Lower leg skin (tissue), 4 donors: ENCODE measurements at places on chromosomes 13 and 19. TPM values are rescaled to one million over a fixed set of nuclear protein-coding genes. Genes with fewer than 3 reads are reported as not detected.

ZNF493 gene
- 25.5 TPM for total RNA-seq

FOXA3 gene
- not detected for total RNA-seq

CD209 gene
- total RNA-seq, result 2.1 TPM

ADAMTSL5 gene
- 2.9 TPM for total RNA-seq

FKBP8 gene
- total RNA-seq, result 285 TPM

FCAR gene
- not detected for total RNA-seq

FAAP24 gene
- 2.5 TPM for total RNA-seq

PNMA8A gene
- total RNA-seq, result 3.5 TPM

KCNJ14 gene
- total RNA-seq, result 1.0 TPM

CALM3 gene
- total RNA-seq, result 72.8 TPM

ZNF610 gene
- total RNA-seq, result 0.91 TPM

DNA sequence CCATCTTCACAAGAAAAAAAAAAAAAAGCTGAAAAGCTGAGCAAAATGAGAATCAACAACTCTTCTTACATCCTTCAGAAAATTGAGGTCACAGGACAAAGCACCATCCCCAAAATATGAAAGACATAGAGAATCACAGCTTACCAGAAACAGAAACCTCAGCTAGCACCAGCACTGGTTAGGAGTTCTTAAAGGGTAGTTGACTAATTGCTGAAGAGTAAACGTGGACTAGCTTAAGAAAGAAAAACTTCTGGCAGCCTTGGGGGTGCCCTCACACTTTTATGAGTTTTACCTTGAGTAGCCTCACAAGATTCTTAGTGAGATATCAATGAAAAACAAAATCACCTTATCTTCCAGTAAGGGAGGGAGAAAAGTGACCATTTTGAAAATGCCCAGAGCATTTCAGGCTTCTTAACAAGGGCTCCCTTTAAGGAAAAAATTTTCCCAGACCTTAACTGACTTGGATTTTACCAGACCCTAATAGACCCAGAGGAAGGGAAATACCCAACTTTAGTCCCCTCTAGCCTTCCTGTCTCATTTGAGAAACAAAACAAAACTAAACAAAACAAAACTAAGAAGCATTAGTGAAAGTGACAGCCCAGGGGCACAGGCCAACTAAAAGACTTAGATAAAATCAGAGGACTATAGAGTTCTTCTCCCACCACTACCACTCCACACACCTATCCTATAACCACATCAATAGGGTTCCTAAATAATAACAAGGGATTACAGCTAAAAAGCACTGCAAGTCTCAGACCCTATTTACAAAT, 888.6 kb downstream of the DIAPH3 start:
- DNase-seq, result no peak

DNA sequence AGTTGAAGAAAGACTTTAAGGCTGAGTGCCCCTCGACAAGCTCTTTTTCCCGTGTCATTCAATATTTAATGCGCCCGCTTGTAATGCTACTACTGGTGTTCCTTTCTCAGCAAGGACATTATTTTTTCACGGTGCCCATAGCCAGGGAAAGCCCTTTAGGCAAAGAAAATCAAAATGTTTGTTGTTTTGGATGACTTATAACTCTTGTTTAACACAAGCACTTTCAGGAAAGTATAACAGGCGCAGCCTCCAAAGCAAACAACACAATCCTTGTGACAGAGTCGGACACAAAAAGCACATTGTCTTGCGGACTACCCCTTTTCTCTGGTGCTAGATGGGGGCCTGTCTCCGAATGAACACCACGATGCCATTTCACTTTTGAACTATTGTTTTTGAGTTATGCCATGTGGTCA, 12.4 kb downstream of the ZIC5 start:
- DNase-seq, result no peak

- peak; percentile 87 for DNase-seq
Measured at GRCh38 chr19:53538378-53539109, 599 bp downstream of the ZNF331 start.

GRCh38 chr19:15540435-15540834, 32.1 kb downstream of the CYP4F22 start:
- DNase-seq, result no peak

- DNase-seq, result no peak
Measured at GRCh38 chr19:9345005-9345404, 17.8 kb upstream of the ZNF177 start.

DNA sequence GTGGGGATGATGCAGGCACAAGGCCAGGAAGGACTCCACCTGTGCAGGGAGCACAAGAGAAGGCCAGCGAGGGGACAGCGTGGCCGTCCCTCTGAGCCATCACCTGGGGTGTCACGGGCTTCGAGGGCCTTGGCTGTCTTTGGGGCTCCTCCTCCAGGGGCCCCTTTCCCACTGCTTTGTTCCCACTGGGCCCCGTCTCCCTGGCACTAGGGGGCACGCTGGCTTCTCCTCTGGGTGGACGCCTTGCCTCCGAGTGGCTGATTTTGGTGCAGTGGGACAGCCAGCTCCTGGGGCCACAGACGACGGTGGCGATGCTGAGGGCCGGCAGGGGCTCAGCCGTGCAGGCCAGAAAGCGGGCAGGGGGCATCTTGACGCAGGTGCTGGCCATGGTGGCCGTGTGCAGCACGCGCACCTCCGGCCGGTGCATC, 43.2 kb upstream of the GRTP1 start:
- DNase-seq, result peak; percentile 72

DNA sequence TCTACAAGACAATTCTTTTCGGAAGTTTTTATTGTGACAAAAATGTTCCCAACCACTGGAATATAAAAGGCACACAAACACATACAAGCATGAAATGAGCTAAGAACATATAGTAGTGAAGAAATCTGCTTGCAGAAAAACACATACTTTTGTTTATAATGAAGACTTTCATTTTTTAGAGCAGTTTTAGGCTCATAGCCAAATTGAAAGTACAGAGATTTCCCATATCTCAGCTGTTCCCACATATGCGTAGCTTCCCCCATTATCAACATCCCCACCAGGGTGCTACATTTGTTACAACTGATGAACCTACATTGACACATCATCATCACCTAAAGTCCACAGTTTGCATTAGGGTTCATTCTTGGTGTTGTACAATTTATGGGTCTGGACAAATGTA, 249.4 kb downstream of the KCTD12 start:
- no peak for DNase-seq

DNA sequence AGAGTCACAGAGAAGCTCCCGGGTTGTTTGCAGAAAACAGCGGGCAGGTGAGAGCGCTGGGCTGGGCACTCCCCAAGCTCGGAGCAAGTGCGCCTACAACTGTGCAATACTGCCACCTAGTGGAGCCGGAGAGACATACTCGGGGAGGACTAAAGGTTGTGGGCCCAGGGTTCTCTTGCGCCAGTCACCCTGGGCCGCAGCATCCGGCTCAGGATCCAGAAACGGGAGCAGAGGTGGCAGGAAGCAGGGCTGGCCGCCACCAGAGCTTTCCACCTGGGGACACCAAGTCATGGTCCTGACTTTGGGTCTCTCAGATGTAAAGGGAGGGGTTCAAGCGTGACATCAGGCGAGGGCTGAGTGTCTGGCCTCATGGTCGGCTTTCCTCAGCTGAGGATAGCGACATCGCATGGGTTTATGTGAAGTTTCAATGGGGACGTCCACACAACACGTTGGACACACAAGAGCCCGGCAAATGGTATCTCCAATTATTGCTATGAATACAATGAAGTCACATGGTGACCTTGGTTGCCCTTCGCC, 11.2 kb upstream of the KLK4 start:
- DNase-seq, result no peak

DNA sequence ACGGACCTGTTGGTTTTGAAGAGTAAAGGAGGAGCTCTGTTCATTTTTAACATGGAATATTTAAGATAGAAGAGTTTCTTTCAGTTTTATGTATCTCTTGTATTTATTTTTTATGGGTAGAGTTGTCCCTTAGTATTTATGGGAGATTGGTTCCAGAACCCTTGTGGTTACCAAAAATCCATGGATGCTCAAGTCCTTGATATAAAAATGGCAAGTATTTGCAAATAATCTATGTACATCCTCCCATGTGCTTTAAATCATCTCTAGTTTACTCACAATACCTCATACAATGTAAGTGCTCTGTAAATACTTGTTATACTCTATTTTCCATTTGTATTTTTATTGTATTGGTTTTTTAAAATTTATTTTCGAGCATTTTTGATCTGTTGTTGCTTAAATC, 63.1 kb downstream of the TM9SF2 start:
- DNase-seq, result no peak

DNA sequence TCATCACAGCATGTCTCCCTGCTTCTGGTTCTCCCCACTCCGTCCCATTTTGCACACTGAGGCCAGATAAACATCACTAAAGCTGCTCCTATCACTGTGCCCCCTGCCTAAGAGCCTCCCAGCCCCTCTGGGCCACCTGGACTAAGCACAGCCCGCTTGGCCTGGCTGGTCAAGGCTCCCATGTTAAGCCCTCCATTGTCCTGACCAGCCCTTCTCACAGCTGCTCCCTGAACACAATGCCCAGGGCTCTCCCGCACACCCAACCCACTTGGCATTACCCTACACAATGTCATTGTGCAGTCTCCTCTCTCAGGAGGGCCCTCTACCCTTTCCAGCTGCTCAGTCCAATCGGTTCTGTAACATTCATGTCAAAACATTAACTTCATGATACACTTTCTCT, 133.4 kb downstream of the NUFIP1 start:
- peak; percentile 58 for DNase-seq

- DNase-seq, result no peak
Measured at GRCh38 chr13:100297413-100297812, 208.5 kb downstream of the PCCA start.

- DNase-seq, result no peak
Measured at GRCh38 chr19:9834307-9834725, 802 bp upstream of the PIN1 start.

GRCh38 chr13:51444922-51445321, 7.9 kb downstream of the INTS6 start:
- DNase-seq, result no peak

- DNase-seq, result no peak
Measured at GRCh38 chr19:41957838-41958366, 1.2 kb downstream of the RABAC1 start.
